ENCODE measurements at places on chromosomes 16 and 17. TPM values are rescaled to one million over a fixed set of nuclear protein-coding genes. Genes with fewer than 3 reads are reported as not detected.
A peak's percentile ranks its signal among the peaks of the same experiment; 100 is the strongest.

DNA sequence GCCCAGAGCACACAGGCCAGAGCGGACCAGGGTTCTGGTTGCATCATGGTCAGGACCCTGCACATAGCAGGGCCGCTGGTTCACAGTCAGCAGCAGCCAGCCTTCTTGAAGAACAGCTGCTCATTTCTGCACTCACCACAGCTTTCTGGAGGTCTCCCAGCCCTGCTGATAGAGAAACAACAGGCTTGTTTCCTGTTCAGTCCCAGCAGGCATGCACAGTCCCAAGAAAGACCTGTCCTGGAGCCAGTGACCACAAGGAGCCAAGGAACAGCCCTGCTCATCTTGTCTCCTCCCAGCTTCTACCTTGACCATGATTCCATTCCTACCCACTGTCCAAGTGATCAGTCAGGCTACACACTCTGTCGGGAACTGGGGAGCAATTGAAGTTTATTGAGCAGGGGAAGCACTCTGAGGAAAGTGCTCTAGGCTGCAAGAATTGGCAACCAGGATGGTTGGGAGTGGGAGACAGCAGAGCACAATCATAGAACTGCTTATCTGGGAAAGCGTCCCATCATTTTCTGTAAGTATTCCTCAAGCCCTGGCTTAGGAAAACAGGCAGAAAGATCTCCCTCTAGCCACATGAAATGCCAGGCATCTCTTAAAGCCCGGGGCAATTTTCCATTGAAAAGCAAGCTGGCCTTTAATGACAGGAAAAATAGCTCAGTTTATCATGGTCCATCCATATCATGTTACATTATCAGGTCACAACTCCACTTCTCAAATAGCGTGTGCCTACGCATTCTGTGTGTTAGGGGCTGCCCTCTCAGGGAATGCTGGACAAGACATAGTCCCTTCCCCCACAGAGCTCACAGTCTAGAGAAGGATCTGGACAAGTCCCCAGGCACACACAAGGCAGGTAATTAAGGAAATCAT is 155.4 kb upstream of the FOXF1 start:
- no peak overlapping the region for H3K27ac ChIP-seq
- no peak overlapping the region for H3K4me3 ChIP-seq
- no peaks in the 10 kb centered on the region for H3K4me1 ChIP-seq
- H3K27me3 ChIP-seq: peaks cover 21% of the 10 kb centered on the region
- H3K36me3 ChIP-seq: no peaks in the 10 kb centered on the region
- DNase-seq: no peak

GRCh38 chr16:85402910-85403692 is 210.0 kb upstream of the GSE1 start:
- no peak overlapping the region for H3K27ac ChIP-seq
- no peaks in the 10 kb centered on the region for H3K27me3 ChIP-seq
- H3K4me1 ChIP-seq: no peaks in the 10 kb centered on the region
- H3K36me3 ChIP-seq: no peaks in the 10 kb centered on the region
- DNase-seq: peak; percentile 15

DNA sequence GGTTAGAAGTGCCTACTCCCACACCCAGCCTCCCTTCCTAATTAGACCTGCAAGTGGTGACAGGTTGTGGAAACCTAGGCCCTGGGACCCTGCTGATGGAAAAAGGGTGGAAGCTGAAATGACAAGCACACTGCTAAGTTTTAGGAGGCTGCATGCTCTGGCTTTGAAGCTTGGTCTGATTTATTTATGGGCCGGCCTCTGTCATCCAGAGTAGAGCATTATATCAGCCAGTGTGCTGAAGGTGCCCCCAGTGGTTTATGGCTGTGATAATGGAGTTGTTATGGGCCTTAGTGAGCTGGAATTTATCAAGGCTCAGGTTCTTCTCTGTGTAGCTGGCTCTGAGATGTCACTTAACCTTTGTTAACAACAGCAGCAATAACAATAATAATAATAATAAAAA is 142.6 kb downstream of the UTP18 start:
- no peak for DNase-seq
- no peak overlapping the region for H3K27ac ChIP-seq
- no peak overlapping the region for H3K4me3 ChIP-seq
- no peaks in the 10 kb centered on the region for H3K4me1 ChIP-seq

GRCh38 chr16:25372716-25373115 is 115.1 kb upstream of the ZKSCAN2 start:
- DNase-seq: no peak
- no peaks in the 10 kb centered on the region for H3K4me1 ChIP-seq
- no peaks in the 10 kb centered on the region for H3K36me3 ChIP-seq
- H3K4me3 ChIP-seq: no peak overlapping the region

DNA sequence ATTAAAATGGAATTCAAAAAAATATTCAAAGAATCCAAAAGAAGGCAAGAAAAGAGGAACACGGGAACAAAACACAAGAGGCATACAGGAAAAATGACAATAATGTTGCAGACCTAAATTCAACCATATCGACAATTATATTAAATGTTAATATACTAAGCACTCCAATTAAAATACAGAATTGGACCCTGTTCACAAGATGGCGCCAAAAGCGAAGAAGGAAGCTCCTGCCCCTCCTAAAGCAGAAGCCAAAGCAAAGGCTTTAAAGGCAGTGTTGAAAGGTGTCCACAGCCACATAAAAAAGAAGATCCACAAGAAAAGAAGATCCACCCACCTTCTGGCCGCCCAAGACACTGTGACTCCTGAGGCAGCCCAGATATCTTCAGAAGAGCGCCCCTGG is 6.3 kb upstream of the XAF1 start:
- DNase-seq: peak; percentile 22
- H3K36me3 ChIP-seq: no peaks in the 10 kb centered on the region
- H3K27ac ChIP-seq: no peak overlapping the region
- H3K4me1 ChIP-seq: peaks cover 23% of the 10 kb centered on the region

DNA sequence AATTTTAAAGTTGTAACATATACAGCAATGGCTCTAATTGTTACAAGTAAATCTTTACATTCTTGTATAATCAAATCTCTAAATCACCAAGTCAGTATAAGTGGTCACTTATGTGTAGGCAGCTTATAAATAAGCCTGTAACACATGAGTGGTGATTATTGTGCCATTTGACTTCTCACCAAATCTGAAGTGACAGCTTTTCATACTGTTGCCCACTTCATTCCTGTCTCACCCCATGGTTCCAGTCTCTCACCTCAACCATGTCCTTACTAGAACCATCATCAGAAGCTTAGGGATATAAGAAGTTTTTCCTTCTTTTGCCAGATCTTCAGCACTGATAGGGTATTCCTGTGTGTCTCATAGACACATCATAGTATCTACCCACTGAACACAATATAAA is 23.5 kb downstream of the TNRC6A start:
- H3K4me3 ChIP-seq: peak overlapping the region; percentile 38
- H3K27me3 ChIP-seq: no peaks in the 10 kb centered on the region
- peaks cover 69% of the 10 kb centered on the region for H3K4me1 ChIP-seq
- peak overlapping the region; percentile 88 for H3K27ac ChIP-seq
- H3K36me3 ChIP-seq: peaks cover 13% of the 10 kb centered on the region

- DNase-seq: no peak
- no peak overlapping the region for H3K4me3 ChIP-seq
- H3K27me3 ChIP-seq: no peaks in the 10 kb centered on the region
Observed at GRCh38 chr17:7468804-7469389, 10.5 kb downstream of the ZBTB4 start.

DNA sequence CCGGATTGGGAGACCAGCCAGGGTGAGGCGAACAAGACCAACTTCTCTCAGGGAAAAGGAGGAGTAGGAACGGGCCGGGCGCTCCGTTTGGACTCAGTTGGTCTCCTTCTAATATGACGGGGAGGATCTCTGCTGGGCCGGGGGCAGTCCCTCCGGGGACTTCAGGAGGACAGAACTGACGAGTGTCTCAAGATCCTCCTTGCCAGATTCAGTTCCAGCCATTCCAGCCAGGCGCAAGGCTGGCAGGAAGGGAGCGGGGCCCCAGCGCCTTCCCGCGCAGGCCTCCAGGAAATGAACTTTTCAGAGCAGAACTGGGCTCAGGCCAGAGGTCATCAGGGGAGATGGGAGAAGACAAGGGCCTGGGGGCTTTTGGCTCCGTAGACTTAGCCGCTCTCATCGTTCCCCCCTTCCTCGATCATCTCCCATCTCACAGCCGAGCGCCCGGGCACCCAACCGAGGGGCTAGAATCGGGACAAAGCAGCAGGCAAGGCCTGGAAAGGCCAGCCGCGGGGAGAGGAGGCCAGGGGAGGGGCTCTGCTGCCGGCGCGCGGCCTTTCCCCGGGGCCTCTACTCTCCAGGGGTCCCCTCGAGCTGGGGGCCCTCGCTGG is 1.6 kb downstream of the ZNF423 start:
- H3K4me3 ChIP-seq: peak overlapping the region; percentile 31
- no peak for DNase-seq
- H3K27me3 ChIP-seq: peaks cover 37% of the 10 kb centered on the region
- no peak overlapping the region for H3K27ac ChIP-seq
- no peaks in the 10 kb centered on the region for H3K36me3 ChIP-seq
- peaks cover 5% of the 10 kb centered on the region for H3K4me1 ChIP-seq

GRCh38 chr17:42399121-42399520 is 10.9 kb upstream of the STAT3 start:
- no peaks in the 10 kb centered on the region for H3K36me3 ChIP-seq
- H3K27ac ChIP-seq: no peak overlapping the region
- H3K4me3 ChIP-seq: no peak overlapping the region

DNA sequence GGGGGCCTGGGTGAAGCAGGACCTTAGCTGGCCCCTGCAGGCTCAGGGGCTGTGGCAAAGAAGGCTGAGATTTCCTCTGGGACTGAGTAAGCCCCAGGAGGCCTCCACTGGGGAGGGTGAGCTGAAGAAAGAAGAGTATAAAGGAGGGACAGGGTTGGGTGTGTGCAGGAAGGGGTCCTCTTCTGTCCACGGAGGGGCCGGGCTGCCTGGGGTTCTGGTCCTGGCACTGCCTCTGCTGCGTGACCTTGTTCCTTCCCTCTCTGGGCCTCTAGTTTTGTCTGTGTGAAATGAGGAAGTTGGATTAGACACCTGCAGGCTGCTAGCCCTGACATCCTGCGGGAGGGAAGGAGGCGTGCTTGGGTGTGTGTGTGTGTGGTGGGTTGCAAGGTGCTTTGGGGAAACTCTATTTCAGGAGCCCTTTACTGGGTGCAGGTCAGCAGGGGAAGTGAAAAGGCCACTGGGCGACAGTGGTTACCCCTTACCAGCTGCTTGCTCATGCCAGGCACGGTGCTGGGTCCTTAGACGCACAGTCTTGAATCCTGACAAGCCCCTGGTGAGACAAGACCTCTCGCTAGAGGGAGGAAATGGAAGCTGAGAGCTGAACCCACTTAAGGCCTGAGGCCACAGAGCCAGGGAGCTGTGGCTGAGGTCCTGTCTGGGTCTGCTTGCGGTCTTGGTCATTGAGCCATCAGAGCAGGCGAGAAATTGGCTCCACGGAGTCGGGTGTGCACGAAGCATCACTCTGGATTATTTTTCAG is 60.7 kb downstream of the OR1D5 start:
- peak overlapping the region; percentile 9 for H3K27ac ChIP-seq
- DNase-seq: no peak
- H3K4me3 ChIP-seq: no peak overlapping the region
- H3K36me3 ChIP-seq: no peaks in the 10 kb centered on the region
- H3K4me1 ChIP-seq: peaks cover 25% of the 10 kb centered on the region

DNA sequence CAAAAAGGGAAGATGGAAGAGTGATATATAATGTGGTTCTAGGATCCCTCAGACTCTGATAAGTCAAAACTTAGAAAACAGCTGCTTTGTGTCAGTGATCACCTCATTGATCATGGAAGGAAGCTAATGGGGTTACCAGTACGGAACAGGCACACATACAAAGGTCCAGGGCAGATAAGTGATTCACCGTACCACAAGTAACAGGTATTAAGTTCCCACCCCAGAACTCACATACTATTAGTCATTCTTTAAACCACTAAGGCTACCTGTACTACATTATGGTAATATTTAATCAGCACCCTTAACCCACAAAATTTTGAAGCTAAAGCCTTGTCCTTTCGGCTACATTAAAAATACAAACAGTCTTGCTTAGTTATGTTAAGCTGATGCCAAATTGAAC is 17.4 kb downstream of the RNF43 start:
- H3K27me3 ChIP-seq: no peaks in the 10 kb centered on the region
- H3K36me3 ChIP-seq: no peaks in the 10 kb centered on the region
- H3K4me1 ChIP-seq: peaks cover 13% of the 10 kb centered on the region
- H3K4me3 ChIP-seq: no peak overlapping the region

DNA sequence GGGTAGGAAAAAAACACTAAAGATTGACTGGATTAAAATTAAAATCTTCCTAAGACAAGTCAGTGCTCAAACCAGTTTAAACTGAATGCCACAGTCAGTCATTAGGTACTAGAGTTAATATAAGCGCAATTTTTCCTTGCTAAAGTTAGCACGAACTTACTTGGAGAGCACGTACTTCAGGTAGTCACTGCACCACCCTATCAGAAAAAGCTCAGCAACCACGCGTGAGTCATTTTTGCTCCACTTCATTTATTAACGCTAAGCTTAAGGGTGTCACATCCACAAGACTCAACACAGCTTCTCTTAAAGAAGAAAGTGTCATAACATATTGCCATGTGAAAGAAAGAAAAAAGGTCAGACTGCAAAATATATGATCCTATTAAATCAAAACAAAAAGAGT is 53.1 kb downstream of the TEX2 start:
- no peaks in the 10 kb centered on the region for H3K27me3 ChIP-seq
- no peak for DNase-seq
- H3K27ac ChIP-seq: no peak overlapping the region
- no peak overlapping the region for H3K4me3 ChIP-seq
- peaks cover 22% of the 10 kb centered on the region for H3K36me3 ChIP-seq

GRCh38 chr17:17164676-17165075 is 41.5 kb downstream of the PLD6 start:
- no peak for DNase-seq
- H3K36me3 ChIP-seq: peaks cover 17% of the 10 kb centered on the region
- H3K27me3 ChIP-seq: no peaks in the 10 kb centered on the region
- H3K27ac ChIP-seq: no peak overlapping the region

GRCh38 chr16:57693550-57693949 is 1.1 kb upstream of the DRC7 start:
- H3K36me3 ChIP-seq: no peaks in the 10 kb centered on the region
- no peak for DNase-seq
- H3K4me3 ChIP-seq: no peak overlapping the region
- no peak overlapping the region for H3K27ac ChIP-seq

The EARS2 gene
- total RNA-seq: 26.6 TPM

The HOXB8 gene
- not detected for total RNA-seq

The GPR142 gene
- total RNA-seq: not detected

The NPIPA1 gene
- total RNA-seq: 99.1 TPM

The DOC2A gene
- total RNA-seq: 0.69 TPM

The NHLRC4 gene
- 0.87 TPM for total RNA-seq

The NPIPB2 gene
- total RNA-seq: 7.2 TPM

The IL34 gene
- total RNA-seq: not detected

The NUDT7 gene
- total RNA-seq: 9.8 TPM

The PRKCB gene
- total RNA-seq: 83.8 TPM

The CACNB1 gene
- 12.3 TPM for total RNA-seq

Data from activated CD4-positive, alpha-beta T cell treated with anti-CD3 and anti-CD28 coated beads for 36 hours (primary cell).